ENCODE measurements at places on chromosomes 3 and 15.

- no peak for DNase-seq
Measured at GRCh38 chr3:186515125-186515524, 29.1 kb downstream of the CRYGS start.

DNA sequence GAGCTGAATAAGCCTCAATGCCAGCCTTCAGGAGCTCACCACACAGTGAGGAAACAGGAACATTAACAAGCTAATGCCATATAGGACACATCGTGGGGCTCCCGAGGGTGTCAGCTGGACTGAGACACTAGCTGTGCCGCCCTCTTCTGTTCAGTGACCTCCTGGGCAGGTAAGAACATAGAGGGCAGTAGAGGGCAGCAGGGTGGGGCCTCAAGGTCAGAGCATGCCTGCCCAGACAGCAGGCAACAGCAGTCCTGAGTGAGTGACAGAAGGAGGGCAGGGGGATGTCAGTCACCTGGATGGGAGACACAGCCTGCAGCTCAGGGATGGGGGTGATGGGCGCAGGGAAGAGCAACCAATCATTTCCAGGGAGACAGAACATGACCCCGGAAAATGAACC lies 15.5 kb downstream of the NTRK3 start:
- no peak for DNase-seq

- peak; percentile 28 for DNase-seq
Measured at GRCh38 chr3:36792342-36792741, 28.0 kb upstream of the DCLK3 start.

DNA sequence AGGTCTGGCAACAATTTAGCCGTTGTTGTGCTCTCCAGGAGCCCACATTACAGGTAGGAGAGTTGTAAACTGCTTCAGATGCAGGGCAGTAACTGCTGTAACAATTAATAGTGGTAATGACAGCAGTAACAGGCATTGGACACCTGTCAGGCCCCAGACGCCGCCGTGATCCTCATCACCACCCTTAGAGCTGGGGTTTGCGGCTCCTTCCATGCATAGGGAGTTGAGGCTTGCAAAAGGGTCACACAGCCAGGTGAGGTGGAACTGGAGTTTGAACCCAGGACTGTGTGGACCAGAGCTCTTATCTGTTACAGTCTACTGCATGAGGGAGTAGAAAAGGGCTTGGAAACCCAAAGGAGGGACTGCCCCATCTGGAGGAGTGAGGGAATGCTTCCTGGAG lies 26.8 kb upstream of the NR2C2 start:
- DNase-seq, result no peak

- DNase-seq, result no peak
Measured at GRCh38 chr15:76584868-76585575, 248.4 kb downstream of the ISL2 start.

DNA sequence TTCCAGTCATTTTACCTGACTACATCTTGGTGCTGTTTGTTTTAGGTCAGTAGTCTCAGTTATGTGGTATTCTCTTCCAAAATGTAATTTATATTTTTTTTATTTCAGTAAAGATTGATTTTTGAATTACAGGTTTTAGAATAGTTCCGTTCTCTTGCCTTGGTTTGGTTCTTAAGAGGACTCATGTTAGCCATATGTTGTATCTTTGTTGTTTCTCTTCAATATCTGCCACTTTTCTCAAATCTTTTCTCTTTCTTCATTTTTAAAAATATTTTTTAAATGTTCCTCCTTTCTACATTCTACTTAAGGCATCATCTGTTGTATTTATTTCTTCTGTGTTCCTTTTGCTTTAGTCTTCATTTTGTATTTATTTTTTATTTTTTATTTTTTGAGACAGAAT lies 5.6 kb upstream of the UBL7 start:
- no peak for DNase-seq

DNA sequence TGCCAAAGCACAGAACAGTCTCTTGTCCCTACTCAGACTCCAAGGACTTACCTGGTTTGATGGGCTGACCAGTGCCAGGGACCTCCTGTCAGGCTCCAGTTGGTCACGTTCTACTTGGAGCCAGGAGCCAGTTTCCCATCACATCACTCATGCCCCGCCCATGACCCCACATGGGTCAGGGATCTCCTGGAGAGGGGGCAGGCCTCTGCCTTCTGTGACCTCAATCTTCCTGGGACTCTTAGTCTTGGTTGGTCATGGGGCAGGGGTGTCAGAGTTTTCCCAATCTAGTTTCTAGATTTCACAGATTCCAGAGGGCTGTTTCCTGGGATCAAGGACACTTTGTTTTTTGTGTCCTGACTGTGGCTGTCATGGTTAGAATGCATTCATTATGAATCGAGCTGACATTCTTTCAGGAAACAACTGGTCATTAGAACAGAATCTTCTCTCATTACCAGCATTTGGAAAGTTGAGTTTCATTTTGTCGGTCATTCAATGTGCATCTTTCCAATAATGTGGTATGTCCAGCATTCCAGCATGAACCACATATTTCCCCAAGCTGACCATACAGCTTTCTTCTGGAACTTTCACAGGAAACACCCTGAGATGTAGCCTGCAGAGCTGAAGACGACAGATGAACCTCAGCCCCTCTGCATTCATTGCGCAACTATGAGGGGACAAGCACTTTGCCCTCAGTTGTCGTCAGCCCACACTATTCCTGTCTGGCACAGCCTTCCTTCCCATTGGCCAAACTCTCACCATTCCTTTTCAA lies 19.8 kb downstream of the CYP19A1 start:
- DNase-seq, result no peak

GRCh38 chr15:76993114-76993725 lies 1.7 kb upstream of the PSTPIP1 start:
- DNase-seq, result no peak

- DNase-seq, result no peak
Measured at GRCh38 chr3:129358177-129358771, 70.2 kb downstream of the EFCAB12 start.
